Omental fat pad (tissue), 4 donors: ENCODE measurements at places on chromosomes 12 and 14.

DNA sequence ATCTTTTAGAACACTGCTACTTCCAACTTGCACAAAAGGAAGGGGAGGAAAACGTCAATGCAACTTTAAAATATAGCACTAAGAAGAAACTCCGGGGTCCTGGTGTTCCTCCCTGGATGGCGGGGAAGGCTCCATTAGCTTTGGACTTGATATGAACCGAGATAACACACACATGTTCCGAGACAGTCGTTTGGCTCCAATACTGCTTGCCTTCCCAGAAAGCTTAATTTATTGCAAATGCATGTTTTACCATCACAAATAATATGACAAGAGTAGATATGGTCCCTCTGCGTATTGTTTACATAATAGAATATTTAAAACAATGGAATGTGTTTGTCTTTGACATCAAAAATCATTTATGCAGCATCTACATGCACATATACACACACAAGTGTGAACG is 87.6 kb upstream of the CLMN start:
- DNase-seq, result no peak

- DNase-seq, result no peak
Observed at GRCh38 chr12:45644541-45644940, 85.0 kb upstream of the ARID2 start.

- no peak for DNase-seq
Observed at GRCh38 chr14:90045616-90046015, 16.2 kb upstream of the KCNK13 start.

DNA sequence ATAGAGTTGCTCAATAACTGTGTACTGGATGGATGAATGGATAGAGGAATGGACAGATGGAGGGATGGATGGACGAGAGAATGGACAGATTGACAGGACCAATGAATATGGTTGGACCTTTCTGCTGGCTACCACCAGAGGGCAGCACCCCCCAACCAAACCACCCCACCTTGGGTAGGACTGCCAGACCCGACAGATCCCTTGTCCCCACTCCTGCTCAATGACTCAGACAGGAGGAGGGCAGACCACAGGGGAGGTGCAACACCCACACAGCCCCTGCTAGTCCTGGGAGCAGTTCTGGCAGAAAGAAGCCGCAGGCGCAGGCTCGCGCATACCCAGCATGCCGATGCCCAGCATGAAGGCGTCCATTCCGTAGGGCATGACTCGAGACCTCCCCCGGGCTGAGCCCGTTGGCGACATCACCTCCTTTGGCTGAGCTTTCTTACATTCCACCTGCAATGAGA is 12.4 kb downstream of the MSI1 start:
- DNase-seq, result peak; percentile 36

- DNase-seq, result no peak
Observed at GRCh38 chr12:81617915-81618314, 141.2 kb downstream of the PPFIA2 start.

DNA sequence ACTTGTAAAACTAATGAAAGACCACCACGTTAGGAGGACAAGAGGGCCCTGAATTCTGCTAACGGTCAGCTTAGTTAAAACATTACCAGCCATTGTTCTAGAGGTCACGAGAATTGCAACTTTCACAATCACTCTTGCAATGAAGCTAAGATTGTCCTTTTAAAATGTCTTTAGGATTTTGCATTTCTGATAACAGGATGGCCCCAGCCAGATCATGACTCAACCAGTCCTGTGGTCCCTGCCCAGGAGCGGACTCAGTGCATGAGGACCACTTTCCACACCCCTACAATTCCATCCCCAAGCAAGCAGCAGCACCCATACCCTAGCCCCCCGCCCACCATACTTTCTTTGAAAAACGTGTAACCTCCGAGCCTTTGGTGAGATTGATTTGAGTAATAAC is 28.7 kb downstream of the HSP90AA1 start:
- no peak for DNase-seq

DNA sequence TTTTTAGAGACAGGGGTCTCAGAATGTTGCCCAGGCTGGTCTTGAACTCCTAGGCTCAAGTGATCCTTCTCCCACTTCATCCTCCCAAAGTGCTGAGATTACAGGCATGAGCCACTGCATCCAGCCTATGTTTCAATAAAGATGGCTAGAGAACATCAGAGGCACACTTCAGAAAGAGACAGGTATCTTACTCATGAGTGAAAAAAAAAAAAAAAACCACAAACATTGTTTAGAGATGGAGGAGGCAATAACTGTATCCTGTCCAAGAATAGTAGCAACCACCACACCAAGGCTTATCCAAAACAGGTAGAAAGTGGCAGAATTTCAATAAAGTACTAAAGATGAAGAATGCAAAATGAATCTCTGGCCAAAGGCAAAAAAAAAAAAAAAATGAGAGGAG is 30.3 kb downstream of the EEA1 start:
- DNase-seq, result no peak

DNA sequence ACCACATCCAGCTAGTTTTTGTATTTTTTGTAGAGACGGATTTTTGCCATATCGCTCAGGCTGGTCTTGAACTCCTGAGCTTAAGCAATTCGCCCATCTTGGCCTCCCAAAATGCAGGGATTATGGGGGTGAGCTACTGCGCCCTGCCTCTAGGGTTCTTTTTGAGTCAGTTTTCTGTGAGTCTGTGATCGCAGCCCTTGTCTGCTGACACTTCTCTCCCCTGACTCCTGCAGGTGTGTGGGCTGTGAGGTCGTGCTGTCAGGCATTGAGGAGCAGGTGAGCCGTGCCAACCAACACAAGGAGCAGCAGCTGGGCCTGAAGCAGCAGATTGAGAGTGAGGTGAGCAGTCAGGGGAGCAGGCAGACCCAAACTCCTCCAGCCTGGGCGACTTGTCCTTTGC is 6.3 kb downstream of the COPS7A start:
- DNase-seq, result no peak

DNA sequence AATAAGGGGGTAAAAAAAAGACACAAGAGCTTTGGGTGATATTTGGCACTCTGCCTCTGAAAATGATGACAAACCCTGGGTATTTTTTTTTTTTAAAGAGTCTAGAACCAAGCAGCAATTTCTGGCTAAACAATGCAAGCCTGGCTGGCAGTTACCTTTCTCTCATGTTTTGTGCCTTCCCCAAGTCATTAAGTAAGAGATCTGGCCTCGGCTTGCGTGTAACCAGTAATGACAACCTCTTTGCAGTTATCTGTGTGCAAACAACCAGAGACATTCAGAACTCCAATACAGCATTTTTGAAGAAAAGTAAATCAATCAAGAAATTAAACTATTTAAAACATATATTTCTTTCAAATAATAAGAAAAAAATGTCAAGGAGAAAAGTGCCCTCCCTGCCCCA is 167.5 kb downstream of the KCNC2 start:
- no peak for DNase-seq

GRCh38 chr12:120999191-121000120 is 16.8 kb downstream of the C12orf43 start:
- DNase-seq, result no peak

- no peak for DNase-seq
Observed at GRCh38 chr12:125203145-125203765, 138.0 kb downstream of the AACS start.

DNA sequence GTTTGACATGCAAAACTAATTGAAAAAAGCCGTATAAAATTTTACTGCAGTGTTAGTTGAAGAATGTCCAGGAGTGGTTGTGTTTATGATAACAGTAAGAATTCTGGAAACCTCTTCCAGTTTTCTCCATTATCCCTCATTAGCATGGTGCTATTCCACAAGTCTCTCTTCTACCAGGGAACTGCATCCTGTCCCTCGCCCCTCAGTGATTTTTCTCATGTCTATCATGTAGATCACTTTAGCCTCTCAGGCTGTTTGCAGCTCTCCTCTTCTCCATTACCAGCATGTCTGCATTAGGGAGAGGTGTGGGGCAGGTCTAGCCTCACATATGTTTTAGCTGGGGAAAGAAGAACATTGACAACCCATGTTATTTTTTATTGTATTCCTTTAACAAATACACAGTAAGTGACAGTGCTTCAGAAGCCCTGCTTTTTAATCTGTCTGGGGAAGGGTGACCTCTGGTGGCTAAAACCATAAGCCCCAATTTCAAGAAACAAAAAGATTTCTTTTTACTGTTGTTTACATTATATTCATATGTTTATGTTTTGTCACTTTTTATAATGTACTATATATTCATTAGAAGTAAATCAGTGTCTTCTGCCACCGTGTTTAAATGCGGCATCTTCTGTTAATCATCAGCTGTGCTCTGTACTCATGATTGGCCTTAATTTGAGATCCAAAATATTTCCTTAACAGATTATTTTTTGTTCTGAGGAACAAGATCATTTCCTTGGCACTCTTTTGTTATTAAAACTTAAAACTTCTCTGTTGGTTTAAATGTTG is 70.7 kb downstream of the RASSF8 start:
- no peak for DNase-seq

DNA sequence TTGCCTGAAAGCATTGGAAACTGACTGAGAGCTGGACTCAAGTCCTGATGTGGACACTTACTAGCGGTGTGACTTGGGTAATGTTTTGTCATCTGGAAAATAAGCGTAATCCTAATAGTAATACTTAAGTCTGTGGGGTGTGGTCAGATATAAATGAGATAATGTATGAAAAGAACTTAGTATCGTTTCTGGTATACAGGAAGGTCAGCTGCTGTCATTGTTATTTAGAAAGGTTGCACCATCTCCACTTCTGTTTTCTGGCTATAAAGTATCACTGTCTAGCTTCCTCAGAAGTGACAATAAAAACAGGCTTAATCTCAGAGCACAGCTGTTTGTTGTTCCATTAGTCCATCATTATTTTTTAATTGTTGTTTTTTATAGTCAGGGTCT is 34.1 kb upstream of the TUBA1C start:
- no peak for DNase-seq

DNA sequence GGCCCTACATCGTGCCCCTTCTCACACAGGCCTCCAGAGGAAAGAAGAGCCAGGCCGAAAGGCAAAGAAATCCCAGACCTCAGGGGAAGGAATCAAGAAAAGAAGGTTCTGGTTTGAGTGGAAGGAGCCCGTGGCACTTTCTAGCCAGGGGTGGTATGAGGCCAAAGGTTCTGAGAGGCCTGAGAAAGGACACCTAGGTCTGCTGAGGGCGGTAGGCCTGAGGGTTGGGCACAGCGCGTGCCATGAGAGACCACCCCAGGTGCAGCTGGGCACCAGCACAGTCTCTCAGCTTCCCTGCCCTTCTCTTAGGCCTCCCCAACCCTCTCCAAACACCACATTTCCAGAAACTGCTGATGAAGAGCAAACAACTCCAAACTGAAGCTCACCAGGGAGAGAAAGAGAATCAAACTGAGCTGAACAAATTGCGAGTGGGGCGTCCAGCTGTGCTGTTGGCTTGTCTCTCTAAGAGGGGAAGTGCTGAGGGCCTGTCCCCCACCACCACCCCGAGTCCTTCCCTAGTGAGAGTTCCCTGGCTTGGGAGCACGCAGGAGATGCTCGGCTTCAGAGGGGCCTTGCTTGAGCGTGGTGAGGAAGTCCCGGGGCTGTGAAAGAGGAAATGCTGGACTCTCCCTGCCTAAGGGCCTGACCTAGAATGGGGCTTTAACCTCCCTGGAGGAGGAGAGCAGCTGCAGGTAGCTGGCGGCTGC is 184.8 kb downstream of the ZFP36L1 start:
- DNase-seq, result no peak

DNA sequence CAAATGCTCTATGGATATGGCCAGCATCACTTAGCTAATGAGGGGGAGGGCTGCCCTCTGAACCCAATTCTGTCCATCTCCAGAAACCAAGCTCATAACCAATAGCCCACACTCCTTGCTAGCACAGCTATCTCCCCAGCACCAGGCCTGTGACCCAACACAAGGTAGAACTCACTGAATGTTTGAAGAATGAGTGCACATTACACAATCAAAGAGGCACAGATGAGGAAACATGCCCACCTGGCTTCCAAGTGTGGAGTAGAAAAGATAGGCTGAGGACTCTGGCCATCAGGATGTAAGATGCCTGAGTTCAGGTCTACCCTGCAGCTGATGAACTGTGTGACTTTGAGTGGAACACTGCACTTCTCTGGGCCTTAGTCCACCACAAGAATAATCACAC is 268.4 kb downstream of the BCL11B start:
- DNase-seq, result no peak

DNA sequence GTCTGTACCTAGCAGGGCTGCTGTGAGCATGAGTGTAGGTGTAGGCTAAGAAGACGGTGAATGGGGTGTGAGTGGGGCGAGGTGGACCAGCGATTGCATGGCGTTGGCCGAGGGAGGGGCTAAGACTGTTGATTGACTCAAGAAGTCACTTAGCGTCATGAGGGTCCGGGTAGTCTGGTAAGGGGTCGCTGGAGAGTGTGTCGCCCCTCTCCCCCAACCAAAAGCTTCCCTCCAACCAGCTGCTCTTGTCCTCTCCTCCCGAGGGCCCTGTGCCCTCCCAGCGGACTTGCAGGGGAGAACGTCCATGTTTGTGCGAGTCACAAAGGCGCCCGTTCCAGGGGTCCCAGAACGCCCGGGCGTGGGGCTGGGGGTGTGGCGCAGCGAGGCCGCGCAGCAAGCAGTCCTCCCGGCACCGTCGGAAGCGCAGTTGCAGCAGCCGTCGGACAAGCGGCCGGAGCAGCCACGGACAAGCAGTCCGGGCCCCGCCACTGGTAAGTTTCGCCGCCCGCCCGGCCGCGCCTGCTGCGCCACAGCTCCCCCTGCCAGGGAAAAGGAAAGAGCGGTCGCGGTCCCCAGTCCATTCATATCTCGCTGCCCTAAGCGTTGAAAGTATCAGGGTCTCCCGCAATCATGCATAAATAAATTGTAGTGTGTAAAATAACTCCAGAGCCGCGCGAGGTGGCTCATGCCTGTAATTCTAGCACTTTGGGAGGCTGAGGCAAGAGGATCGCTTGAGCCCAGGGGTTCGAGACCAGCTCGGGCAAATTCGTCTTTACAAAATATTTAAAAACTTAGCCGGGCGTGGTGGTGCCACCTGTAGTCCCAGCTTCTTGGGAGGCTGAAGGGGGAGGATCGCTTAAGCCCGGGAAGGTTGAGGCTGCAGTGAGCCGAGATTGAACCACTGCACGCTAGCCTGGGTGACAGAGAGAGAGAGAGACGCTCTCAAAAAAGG is at the start of gene CCDC63:
Gene CCDC63 (plus strand): TSS at position 373 of the 952 bp plus-strand sequence. CDS start 5,968 bp downstream, outside the sequence.
- DNase-seq, result peak; percentile 28

- DNase-seq, result no peak
Observed at GRCh38 chr12:90061809-90062208, 353.2 kb upstream of the ATP2B1 start.

- no peak for DNase-seq
Observed at GRCh38 chr12:111174251-111174960, 194.5 kb downstream of the PHETA1 start.

GRCh38 chr12:11829764-11830194 is 180.3 kb downstream of the ETV6 start:
- no peak for DNase-seq
